BJ (cell line): ENCODE measurements at places on chromosomes 16 and 17.

- DNase-seq, result no peak
Observed at GRCh38 chr17:13601776-13602551, at the start of gene HS3ST3A1. HS3ST3A1 (minus strand) TSS chr17:13601929; CDS start chr17:13601129, 800 bp downstream.

- DNase-seq, result no peak
Observed at GRCh38 chr16:79081297-79082066, 519.1 kb downstream of the MAF start.

- DNase-seq, result no peak
Observed at GRCh38 chr17:8283356-8283755, 5.1 kb upstream of the RANGRF start.

DNA sequence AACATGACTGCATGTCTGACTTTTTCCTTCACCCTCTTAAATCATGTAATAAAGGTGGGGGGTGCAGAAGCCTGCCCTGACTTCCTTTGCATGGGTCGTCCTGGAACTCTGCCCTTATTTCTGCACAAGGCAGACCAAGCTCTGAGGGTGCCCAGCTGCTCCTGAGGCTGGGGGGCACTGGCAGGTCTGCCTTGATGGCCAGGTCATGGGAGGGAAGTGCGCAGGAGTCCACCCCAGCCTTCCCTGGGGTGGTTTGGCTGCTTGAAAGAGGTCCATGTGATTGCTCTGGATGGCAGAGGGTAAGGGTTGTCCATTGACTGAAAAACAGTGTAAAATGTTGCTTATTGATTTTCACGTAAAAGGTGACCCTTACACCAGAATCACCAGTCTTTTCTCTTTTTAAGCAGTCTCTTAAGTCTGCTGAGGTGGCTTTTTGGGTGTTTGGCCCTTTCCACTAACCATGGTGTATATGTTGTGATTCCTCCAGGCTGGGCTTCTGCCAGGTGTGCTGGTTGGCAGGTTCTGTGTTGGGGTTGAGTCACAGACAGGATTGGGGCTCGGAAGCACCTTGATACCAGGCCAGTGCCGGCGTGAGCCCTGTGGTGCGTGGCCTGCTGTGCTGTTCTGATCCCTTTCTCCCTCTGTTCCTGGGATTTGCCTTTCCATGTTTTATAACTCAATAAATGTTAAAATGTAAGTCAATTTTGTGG lies 19.4 kb downstream of the DHX38 start:
- no peak for DNase-seq

DNA sequence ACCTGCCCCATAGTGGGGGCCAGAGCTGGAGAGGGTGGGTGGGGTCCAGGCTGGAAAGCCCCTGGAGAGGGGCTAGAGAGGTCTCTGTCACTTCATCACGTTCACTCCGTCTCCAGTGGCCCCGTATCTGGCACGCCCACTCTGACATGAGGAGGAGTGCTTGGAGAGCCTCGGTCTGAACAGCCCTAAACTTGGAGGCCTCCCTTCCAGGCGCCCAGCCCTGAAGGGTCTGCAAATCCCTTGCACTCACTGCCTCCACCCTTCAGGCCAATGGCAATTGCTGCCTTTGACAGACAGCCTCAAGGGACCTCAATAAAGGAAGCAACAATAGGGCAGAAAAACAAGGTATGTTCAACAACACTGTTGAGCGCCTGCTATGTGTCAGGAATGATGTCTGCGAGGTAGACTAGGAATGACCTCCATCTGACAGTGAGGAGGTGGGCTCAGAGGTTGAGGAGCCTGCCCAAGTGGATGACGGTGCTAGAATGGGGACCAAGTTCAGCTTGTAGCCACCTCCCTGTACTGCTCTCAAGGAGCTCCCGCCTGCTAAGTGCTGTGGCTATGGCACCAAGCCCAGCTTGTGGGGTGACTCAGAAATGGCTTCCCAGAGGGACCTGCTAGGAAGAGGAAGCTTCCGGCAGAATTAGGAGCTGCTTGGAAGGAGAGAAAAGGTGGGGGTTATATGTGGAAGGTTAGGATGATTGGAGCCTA lies 2.9 kb upstream of the EPX start:
- peak; percentile 26 for DNase-seq

DNA sequence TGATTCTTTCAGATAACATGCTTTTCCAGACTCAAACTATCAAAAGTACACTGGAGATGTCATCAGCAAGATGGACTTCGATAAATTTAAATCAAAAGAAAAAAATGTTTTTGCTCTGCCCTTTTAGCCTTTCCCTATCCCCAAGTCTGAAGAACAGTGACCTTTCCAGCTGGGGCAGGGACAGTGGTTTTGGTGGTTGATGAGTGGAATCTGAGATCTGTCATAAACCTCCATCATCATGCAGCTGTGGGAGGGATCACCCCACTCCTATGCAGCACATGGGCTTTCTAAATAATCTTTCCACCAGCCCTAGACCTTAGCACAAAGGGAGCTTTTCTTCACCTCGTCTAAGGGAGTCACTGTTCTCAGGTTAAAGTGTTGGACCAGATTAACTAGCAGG lies 869.5 kb upstream of the SOX9 start:
- DNase-seq, result no peak

DNA sequence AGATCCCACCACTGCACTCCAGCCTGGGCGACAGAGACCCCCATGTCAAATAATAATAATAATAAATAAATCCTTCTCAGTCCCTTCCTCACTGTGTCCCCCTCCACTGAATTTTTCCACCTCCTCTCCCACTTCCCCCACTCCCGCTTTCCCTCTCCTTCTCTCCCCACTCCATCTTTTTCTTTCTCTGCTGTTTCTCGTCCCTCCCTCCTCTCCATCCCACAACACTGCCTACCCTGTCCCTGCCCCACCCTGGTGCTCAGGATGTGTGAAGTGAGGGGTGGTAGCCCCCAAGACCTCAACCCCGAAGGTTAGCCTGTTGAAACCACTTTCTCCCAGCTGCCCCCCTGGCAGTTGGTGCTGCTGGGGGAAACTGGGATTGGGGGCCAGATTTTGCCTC lies 34.4 kb upstream of the STH start:
- DNase-seq, result no peak

GRCh38 chr16:87602821-87603683 lies 744 bp downstream of the JPH3 start:
- DNase-seq, result no peak

DNA sequence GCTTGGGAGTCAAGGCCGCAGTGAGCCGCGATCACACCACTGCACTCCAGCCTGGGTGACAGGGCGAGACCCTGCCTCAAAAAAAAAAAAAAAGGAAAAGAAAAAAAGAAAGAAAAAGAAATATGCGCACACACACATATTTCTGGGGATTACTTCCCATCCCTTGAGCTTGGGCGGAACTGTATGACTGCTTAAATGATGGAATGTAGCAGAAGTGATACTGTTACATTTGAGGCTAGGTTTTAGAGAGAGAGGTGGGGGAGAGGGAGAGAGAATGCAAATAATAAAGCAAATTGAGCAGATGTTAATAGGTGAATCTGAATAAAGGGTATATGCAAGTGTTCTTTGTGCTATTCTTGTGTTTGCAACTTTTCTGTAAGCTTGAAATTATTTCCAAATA lies 12.0 kb upstream of the USP32 start:
- no peak for DNase-seq

DNA sequence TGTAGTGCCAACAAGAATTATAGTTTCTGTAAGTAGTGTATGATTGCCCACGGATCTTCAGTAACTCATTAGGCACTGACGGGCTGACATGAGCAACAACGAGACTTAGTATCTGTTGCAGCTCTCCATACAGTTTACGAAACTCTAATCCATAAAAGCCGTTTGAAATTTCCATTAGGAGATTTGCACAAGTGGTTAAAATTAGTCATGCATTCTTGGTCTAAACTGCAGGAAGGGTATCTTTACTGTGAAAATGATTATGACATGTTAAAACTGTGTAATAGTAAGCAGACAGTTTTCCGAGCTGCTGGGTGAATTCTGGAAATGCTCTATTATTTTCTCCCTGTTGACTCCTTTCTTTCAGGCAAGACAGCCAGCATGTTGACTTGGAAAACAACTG lies 605.0 kb downstream of the WWOX start:
- peak; percentile 36 for DNase-seq

GRCh38 chr17:48515925-48516900 lies 14.6 kb downstream of the HOXB1 start:
- DNase-seq, result no peak

GRCh38 chr17:79937391-79938335 lies 98.0 kb downstream of the TBC1D16 start:
- no peak for DNase-seq

DNA sequence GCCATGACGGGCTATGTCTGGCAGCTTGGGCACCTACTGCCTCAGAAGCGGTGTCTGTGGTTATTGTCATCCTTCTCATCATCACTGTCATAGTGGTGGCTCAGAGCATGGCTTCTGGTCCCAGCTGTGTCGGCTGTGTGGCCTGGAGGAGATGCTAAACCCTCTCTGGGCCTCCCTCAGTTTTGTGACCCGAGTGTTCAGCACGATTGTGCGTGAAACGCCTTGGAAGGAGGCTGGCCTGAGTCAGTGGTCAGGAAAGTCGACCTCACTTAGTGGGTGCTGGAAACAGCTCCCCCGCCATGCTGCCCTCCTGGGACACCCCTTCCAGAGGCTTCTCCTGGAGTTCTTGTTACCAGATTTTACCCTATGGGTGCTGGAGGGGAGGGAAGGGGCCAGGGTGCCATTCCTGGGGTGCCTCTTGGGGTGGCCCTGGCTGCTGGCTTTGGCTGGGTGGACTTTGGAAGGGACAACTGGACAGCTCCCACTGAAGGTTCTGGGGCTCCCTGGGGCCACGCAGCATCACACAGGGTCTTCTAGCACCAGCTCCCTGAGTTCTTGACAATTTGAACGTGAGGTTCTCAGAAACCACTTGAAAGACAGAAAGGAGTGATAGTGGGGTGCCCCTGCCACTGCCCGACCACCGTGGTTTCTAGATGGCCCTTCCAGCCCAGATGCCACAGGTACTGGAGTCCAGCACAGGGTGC lies 226.5 kb upstream of the GSE1 start:
- no peak for DNase-seq

- DNase-seq, result no peak
Observed at GRCh38 chr16:68487203-68487514, 38.9 kb upstream of the SMPD3 start.

- no peak for DNase-seq
Observed at GRCh38 chr16:1119766-1120576, 23.9 kb upstream of the C1QTNF8 start.

DNA sequence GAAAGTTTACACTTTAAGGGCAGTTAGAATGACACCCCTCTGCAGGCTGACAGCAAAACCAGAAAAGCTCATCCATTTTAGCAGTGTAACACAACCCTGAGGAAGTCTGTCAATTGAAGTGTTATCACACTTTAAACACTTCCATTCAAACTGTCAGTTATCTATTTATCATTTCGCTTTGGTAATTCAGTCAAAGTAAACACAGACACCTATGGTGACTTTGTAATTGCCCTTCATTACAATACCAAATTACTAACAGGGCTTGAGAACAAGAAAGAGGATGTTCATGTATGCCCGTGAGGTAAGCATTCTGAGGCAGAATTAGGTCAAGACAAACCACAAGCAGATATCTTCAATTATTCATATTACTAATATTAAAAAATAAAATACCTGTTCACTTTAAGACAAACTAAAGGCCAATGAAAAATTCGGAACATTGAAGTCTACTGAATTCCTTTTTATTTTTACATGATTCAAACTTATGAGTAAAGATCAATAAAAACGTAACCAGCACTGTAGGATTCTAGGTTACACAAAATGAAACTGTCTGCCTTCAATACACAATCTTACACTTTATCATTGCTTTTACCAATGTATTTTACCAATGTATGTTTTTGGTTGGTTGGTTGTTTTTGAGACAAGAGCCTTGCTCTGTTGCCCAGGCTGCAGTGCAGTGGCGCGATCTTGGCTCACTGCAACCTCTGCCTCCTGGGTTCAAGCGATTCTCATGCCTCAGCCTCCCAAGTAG lies 57.1 kb downstream of the BRIP1 start:
- no peak for DNase-seq

GRCh38 chr17:57899391-57899790 lies 49.5 kb upstream of the MRPS23 start:
- DNase-seq, result no peak

- DNase-seq, result no peak
Observed at GRCh38 chr16:66369055-66369592, 2.6 kb downstream of the CDH5 start.

DNA sequence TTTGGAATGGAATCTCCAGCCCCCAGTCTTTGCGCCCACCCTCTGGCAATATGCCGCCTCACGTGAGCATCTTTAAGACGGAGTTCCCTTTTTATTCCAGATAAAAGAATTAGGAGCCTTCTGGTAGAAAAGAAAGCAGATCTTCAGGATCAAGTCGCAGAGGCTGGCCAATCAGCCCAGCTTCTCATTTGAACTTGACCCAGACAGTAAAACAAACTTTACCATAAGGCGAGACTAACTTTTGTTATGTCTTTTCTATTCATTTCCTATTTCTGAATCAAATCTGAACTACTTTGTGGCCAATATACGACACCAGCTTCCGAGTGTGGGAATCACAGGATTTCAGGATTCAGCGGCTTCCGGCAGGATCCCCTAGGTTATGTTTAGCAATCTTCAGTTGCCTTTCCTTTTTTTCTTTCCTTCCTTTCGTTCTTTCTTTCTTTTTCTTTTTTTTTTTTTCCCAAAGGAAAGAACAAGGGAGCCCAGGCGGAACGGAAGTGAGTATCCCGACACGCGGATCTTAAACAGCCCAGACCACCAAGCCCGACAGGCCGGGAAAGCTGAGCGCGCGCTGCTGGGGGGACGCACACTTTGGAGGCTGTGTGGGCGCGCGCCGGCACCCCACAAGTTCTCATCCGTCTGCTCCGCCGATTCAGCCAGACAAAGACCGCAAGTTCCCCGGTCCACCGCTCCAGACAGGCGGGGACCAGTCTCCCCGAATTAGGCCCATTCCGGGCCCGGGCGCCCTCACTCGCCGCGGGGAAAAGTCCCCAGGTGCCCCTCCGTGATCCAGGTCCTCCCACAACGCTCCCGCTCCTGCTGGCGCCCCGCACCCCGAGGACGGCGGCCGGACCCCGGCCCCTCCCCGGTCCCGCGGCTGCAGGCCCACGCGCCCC lies 633 bp downstream of the TBC1D16 start:
- no peak for DNase-seq

GRCh38 chr16:76303637-76304314 lies 26.6 kb downstream of the CNTNAP4 start:
- DNase-seq, result no peak

GRCh38 chr16:85863384-85863774 lies 35.6 kb upstream of the IRF8 start:
- no peak for DNase-seq

GRCh38 chr17:75950855-75951554 lies 10.2 kb upstream of the FBF1 start:
- no peak for DNase-seq

DNA sequence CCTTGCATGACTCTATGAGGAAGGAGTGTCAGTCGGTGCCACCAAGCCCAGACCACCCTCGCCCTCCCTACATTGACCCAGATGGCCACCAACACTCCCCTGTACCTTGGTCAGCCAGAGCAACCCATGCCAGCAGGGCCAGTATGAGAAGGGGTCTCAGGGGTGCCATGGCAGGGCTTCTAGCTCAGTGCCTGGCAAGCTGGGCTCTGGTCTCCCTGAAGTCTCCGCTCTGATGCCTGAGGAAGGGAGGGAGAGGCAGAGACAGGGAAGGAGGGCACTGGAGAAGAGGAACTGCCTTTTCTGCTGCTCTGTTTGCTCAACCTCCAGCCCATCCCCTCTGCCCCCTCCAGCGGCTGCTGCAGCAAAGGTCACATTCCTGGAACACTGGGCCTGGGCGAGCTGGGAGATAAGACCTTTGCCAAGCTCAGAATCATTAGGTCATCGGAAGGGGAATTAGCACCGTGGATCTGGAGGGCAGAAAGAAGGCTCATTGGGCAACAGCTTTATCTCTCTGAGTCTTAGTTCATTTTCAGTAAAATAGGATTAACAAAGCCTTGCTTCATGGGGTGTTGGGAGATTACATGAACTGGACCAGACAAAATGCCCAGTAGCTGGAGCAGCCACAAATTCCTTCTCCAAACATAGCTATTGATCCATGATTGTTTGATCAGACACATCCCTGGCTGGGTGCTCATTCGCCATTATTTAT lies at the start of gene VTN:
Gene VTN (minus strand): TSS at position 273 of the 709 bp plus-strand sequence. CDS start 104 bp downstream, at position 169.
- DNase-seq, result no peak
